Urinary bladder (tissue), 4 donors: ENCODE measurements at places on chromosomes 1 and 21. TPM values are rescaled to one million over a fixed set of nuclear protein-coding genes. Genes with fewer than 3 reads are reported as not detected.

The NR1I3 gene
- polyA plus RNA-seq = 0.27 TPM

The GBP2 gene
- 153 TPM for polyA plus RNA-seq

The LEPR gene
- 13.5 TPM for polyA plus RNA-seq

The RGS21 gene
- polyA plus RNA-seq = not detected

The CELA2A gene
- not detected for polyA plus RNA-seq

The AKR1A1 gene
- 101 TPM for polyA plus RNA-seq

The HHIPL2 gene
- polyA plus RNA-seq = not detected

The ELK4 gene
- polyA plus RNA-seq = 5.6 TPM

The TPTE gene
- polyA plus RNA-seq = not detected

The RCC1 gene
- 20.4 TPM for polyA plus RNA-seq

The ITGB2 gene
- 39.9 TPM for polyA plus RNA-seq

The B3GALT2 gene
- 3.5 TPM for polyA plus RNA-seq

The IL24 gene
- polyA plus RNA-seq = 0.06 TPM

The GJA9 gene
- not detected for polyA plus RNA-seq

The LGR6 gene
- polyA plus RNA-seq = 3.8 TPM

The DUSP10 gene
- polyA plus RNA-seq = 5.5 TPM

The GBP5 gene
- 1.5 TPM for polyA plus RNA-seq

The MIXL1 gene
- polyA plus RNA-seq = 0.05 TPM

The UBE2G2 gene
- polyA plus RNA-seq = 65.4 TPM

The RORC gene
- 0.71 TPM for polyA plus RNA-seq
